ENCODE measurements at places on chromosomes 12 and 14.

DNA sequence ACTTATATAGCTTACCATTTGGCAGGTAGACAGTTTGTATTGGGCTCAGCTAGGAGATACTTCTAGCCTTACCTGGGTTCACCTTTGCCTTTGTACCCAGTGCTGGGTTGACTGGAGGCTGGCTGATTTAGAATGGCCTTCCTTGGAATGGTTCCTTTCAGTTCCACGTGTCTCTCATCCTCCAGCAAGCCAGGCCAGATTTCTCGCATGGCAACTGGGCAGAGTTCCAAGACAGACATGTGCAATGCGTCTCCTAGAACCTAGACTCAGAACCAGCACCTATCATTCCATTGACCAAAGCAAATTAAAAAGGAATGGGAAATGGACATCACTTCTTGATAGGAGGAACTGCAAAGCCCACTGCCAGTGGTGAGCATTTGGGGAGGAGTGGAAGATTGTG is 79.1 kb upstream of the BDKRB2 start:
- no peak for DNase-seq

DNA sequence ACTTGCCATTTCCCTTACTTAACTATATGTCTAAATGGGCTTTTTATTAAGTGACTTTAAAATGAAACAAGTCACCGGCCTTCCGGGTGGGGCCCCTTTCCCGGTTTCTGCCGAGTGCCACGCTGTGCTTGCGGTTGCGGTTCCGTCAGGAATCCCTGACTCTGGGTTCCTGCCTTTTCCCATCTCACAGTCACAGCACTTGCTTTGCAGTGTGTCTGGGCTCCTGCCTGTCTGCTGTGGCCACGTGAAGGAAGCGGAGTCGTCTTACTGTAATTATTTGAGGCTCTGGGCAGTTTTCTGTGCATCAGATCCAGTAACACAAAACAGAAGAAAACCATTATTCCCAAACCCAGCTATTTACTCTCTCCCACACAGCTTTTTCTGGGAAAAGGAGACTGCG is 44.0 kb upstream of the FRMD6 start:
- DNase-seq, result no peak

GRCh38 chr12:50515587-50515986 is 10.8 kb downstream of the DIP2B start:
- DNase-seq, result no peak

- no peak for DNase-seq
Measured at GRCh38 chr14:88004506-88005036, 364 bp upstream of the GPR65 start.

DNA sequence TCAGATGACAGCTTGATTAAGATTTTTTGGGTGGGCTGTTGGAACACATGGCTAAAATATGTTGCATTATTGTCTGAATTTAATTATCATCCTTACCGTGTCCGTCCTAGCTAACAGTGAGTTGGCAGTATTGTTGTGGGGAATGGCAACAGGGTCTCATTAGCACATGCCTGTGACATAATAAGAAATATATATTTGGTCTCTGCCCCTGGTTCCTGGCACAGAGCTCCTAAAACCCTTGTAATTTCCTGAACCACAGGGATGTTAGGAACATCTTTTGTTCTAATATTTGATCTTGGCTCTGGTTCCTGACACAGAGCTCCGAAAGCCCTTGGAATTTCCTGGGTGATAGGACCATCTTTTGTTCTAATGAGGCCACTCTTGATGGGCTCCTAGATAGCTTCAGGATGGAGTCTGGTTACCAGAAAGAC is 76.0 kb downstream of the SYNE2 start:
- no peak for DNase-seq

DNA sequence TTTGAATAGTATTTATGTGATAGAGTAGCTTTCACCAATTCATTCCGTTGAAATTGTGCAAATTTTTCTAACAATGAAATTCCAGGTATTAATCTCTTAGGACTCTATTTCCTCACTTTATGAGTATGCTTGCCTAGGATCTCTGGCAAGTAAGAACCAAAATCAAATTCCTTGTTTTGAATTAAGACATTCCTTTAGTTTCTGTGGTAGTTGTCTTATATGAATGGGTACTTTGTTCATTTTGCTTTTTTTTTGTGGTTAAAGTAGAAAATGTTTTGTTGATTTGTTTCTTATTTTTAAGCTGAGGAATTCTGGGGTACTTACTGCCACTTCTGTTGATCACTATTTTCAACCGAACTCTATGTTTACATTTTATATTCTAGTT is 59.8 kb downstream of the KITLG start:
- DNase-seq, result no peak

DNA sequence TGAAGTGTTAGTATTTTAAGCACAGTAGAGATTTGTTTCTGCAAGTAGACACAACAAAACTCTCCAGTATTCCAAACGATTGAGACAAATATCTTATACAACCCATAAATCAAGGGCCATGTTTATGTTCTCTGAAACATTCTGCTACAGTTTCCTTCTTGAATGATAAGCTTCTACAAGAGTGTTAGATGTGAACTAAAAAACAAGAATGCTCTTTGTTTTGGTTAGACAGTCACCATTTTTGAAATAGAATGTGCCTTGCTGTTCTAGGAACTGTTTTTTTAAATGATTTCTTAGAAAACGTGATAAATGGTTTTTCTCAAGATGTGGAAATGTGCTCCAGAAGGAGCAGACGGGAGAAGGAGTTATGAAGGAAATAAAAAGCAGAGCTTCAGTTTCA is 1656.3 kb upstream of the FLRT2 start:
- no peak for DNase-seq

GRCh38 chr12:78403136-78403535 is 461.4 kb upstream of the SYT1 start:
- no peak for DNase-seq

GRCh38 chr14:92619671-92620456 is 106.3 kb downstream of the RIN3 start:
- no peak for DNase-seq

- DNase-seq, result no peak
Measured at GRCh38 chr12:58171914-58172313, 230.5 kb downstream of the ATP23 start.

GRCh38 chr12:11863988-11864387 is 206.8 kb upstream of the BCL2L14 start:
- DNase-seq, result no peak

DNA sequence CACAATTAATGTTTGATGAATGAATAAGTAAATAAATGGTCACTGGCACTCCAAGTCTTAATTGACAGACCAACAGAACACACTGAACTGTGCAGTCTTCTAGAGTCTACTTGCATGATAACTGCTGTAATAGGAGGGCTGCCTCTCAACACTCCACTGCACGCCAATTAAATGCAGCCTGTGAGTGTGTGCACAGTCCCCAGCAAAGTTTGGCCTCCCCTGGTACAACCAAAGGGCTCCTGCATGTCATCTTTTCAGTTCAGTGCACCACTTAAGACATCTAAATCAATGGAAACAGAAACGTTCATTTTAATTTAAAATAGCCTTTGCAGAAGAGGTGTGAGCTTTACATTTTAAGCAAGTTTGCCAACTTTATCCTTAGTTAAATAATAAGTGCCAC is 121.7 kb upstream of the USP15 start:
- no peak for DNase-seq

GRCh38 chr14:23145794-23146350 is 26.8 kb upstream of the CEBPE start:
- DNase-seq, result no peak

Data from CD4-positive, alpha-beta T cell treated with Interleukin-12 subunit alpha and Interleukin-12 subunit beta, for 1 hour (primary cell).